ENCODE measurements at places on chromosomes 13 and 19.
A peak's percentile ranks its signal among the peaks of the same experiment; 100 is the strongest.

DNA sequence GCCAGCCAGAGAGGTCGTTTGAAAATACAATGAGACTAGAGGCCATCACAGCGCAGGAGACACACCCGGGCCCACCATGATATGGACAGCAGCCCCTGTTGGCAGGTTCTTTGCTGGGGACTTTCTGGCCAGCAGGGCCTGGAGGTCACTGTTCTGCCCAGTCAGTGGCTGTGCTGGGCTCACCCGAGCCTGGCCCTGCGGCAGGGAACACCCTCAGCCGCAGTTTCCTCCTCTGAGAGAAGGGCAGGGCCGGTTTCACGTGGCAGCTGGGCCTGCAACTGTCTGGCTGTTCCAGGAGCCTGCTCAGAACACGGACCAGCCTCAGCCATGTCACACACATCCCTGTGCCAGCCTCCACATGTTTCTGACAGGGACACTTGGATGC lies 39.4 kb downstream of the ADPRHL1 start:
- no peak for DNase-seq

GRCh38 chr13:51113186-51113881 lies 2.3 kb upstream of the C13orf42 start:
- DNase-seq: no peak

DNA sequence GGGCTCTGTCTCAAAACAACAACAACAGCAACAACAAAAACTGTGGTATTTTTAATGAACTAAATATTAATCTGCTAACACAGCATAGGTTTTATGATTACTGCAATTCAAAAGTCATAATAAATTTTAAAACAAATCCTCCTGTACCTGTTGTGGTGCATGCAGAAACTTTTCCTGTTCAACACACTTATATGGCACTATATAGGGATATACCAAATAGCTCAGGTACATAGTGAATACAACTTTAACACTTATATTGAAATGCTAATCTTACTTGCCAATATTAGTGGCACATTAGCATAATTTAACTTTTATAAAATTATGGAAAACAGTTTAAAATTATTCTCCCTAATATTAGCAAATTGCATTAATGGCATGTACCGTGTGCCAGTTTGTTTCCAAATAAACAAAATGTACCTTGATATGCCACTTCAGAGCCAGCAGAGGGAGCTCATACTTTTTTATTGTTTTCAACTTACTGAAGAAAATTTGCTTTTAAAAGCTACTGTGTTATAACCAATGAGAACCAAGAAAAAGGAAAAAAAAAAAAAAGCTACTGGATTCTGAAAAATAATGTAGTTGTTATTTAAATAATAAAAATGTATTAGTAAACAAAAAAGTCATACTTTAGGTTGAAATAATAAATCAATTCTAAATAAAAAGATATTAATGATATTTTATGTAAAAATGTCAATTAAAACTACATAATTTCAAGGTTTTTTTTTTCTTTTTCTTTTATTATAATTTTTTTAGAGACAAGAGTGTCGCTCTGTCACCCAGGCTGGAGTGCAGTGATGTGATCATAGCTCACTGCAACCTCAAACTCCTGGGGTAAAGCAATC lies 18.0 kb upstream of the RBM26 start:
- DNase-seq: peak; percentile 53

DNA sequence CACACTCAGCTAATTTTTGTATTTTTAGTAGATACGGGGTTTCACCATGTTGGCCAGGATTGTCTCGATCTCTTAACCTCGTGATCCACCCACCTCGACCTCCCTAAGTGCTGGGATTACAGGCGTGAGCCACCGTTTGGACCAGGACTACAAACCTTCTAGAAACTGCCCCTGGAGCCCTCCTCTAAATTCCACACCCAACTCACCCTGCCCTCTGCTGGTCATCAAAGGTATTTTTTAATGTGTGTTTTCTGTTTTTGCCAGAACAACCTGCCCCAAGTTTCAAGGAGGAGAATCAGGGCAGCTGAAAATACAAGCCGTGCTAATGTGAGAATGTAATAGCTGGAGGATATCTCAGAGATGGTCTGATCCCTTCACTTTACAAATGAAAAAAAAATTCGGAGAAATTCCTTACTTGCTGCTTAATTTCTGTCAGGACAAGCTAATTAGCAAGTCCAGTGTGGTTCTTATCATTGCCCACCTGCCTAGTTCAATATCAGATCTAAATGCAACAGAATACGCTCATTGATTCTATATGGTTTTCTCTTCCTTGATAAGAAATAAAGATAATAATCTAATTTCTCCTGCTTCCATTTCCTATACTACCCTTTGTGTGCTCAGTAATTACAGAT lies 4.1 kb downstream of the ATP8A2 start:
- peak; percentile 45 for DNase-seq

- DNase-seq: no peak
These were observed 70.7 kb upstream of the ANKRD10 start for GRCh38 chr13:110985541-110985940.

DNA sequence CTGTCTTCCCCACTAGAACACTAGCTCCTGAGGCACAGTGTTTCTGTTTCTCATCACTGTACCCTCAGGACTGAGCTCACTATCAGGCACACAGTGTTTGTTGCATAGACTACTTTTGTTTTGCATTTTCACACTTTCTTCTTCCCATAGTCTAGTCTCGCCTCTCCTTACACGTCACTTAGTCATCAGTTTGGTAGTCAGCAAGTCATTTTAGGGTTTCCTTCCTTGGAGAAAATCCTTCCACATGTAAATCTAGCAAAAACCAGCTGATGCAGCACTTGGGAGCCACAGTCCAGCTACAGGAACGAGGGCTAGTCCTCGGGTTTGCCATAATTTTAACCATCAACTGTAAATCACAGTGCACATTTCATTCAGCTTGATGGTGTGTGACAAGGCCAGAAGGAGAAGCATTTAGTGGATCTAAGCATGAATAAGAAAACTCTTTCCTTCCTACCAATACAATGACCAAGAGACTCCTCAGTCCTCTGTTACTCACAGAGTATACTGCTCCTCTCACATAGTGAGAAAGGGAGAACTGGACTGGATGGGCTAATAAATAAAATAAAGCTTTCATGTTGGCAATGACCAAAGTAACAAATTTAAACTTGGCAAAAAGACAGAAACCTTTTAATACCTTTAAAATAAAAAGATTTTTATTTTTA lies 221.0 kb downstream of the KLF12 start:
- peak; percentile 70 for DNase-seq

GRCh38 chr19:10419646-10420443 lies 493 bp upstream of the PDE4A start:
- peak; percentile 61 for DNase-seq

DNA sequence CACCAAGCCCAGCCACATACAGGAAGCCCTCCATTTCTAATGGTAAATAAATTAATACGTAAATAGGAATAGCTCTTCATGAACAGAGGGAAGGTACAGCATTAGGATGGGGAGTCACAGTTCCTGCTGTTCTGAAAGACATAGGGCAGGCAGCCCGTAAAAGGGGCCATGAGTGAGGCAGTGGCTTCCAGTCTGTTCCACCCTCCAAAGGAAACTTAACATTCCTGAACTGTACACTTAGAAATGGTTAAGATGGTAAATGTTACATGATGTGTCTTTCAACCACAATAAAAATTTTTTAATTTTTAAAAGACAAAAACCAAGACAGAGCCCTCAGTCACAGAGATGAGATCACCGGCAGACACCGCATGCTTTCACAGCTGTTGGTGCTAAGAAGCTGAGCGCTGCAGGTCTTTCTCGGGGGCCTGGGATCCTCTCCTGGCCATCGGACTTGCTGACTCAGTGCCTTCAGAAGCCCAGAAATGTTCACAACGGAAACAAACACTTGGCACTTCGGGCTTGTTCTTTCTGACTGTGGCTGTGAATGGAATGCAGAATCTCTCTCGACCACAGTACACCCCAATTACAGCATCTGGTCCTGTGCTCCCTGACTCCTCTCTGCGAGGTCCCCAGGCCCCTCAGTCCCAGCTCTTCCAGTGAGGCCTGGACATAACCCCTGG lies 36.4 kb downstream of the EPS15L1 start:
- peak; percentile 99 for DNase-seq

DNA sequence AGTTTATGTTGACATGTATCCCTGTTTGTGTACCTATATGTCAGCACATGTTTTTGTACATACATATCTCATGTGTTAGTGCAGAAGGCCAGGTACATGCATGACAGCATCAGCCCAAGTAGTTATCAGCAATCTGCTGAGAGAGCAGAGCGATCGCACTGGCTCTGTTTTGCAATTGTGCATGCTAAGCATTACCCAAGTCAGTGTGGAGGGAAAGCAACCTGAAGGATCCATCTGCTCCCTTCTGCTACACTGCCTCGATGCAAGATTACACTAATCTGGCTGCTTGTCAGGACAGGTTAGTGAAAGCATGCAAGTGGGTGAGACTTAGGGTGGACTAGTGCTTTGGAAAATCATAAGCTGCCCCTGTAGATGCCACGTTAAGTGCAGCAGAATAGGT lies 211.8 kb downstream of the PCCA start:
- DNase-seq: no peak

- DNase-seq: peak; percentile 47
These were observed 66.1 kb upstream of the DIAPH3 start for GRCh38 chr13:60229708-60230272.

DNA sequence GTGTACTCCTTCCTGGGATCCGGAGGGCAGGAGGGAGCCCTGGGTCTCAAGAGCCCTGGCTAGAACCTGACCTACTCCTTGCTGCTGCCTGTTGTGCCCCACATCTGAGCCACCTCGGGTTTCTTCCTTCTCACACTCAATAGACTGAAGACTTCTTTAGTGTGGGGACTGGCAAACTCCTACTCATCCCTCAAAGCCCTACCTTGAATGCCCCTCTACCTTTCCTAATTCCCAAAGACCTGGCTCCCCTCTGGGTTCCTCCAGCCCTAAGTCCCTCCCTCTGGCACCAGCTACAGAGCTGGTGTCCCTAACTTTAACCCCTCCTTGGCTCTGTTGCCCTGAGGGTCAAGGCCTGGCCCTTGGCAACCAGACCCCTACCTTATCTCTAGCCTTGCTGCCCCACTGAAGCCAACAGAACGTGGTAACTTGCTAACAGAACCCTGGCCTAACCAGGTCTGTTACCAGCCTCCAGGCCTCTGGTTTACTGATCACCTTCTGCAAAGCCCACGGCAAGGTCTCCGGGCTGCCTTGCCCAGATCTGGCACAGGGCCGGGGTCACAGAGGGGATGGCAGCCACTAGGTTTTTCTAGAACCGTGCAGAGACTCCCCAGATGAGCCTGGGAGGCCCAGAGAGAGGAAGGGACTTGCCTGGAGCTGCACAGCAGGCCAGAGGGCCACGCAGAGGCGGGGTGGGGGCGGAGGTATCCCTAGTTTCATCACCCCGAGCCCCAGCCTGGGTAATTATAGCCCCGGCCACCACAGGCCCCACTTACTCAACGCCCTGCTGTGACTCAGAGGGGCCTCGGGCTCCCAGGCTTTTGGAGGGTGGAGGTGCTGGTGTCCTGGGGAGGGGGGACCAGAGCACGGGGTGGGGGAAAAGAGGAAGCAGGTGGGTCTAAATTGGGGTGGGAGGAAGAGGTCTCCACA lies 15.3 kb downstream of the ZBTB7A start:
- no peak for DNase-seq

- DNase-seq: no peak
These were observed 33.7 kb upstream of the VSTM2B start for GRCh38 chr19:29491995-29492577.

DNA sequence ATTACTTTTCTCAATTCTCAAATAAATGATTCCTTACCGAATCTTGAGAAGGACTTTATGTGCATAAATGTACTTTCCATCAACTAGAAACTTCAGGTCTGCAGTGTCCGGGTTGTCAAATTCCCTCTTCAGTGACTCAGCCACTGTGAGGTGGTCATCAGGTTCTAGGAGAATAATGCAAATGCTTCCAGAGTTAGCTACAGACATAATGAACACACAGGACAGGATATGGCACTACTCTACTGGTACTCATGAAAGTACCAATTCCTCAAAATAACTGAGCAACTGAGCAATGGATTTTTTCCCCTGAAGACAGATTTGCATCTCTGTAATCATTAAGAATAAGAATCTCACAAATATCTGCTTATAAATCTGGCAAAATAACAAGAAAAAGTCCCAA lies 31.2 kb downstream of the RCBTB2 start:
- no peak for DNase-seq

DNA sequence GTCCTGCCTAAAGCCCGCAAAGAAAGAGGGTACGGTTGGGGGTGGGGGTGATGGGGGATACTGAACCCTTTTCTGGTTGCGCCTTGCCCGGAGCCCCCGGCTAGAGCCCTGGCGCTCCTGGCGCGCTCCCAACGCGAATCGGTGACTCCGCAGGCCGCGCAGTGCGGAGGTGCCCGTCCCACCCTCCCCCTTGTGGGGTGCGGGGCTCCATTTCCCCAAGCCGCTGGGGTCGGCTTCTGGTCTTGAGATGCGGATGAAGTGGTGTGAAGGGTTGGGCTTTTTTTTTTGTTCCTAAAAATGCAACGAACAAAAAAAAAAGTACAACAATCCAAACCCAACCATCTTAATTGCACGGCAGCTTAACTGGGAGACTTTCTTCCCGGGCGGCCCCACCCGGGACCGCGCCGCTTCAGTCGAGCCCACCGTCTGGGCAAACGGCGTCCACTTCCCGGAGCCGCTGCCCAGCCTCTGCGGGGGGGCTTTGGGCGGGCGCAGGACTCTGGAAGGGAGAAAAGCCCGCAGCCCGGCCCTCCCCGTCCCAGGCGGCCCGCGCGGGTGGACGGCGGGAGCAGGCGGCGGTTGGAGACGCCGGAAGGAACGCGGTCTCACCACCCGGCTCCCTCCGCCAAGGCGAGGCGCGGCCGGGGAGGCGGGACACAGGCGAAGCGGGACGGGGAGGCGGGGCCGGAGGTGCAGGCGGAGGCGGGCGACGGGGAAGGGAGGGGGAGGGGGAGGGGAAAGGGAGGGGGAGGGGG lies 504 bp upstream of the TRIM13 start:
- DNase-seq: peak; percentile 96

- no peak for DNase-seq
These were observed 77.4 kb downstream of the DOCK9 start for GRCh38 chr13:98900442-98900841.

GRCh38 chr13:42832341-42833096 lies 51.1 kb downstream of the FAM216B start:
- DNase-seq: peak; percentile 97

- no peak for DNase-seq
These were observed 41.1 kb upstream of the GAS6 start for GRCh38 chr13:113905018-113905417.

DNA sequence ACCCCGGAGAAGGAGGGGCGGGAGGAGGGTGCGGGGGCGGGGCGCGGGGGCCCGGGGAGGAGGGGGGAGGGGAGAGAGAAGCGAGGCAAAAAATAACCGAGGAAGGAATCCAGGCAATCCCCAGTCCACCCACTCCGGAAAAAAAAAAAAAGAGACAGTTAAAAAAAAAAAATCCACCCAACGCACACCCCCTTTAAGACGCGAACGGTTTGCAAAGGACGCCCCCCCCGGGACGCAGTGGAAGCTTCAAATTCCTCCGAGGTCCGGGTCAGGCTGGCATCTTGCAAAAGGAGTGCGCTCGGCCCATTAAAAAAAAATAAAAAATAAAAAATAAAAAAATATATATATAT lies at the start of gene CACNA1A:
Gene CACNA1A, minus strand, starts transcription at position 9 of the 350 bp plus-strand sequence. CDS start 255 bp downstream, outside the sequence.
- DNase-seq: peak; percentile 56

Data from fibroblast of skin of scalp (primary cell).